ENCODE measurements at places on chromosomes 12 and 14.

DNA sequence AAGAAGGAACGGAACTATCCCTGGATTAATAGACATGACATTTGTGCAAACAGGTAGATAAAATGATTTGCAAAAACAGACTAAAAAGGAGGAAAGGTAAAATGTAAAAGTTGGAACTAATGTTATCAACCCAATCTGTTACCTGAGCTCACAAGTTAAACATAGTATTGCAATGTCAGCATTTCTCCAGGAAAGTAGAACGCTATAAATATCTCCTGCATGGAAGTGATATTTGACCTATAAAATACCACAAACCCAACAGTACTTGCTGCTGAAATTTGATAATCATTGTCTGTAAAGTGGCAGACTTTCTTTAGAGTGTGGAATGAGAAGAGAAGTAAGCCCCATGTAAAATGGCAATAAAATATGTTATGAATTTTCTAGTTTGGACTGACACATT is 1435.7 kb downstream of the LRFN5 start:
- no peak for ATAC-seq

- ATAC-seq: peak; percentile 61
Measured at GRCh38 chr12:62720661-62721330, 214.2 kb downstream of the PPM1H start.

DNA sequence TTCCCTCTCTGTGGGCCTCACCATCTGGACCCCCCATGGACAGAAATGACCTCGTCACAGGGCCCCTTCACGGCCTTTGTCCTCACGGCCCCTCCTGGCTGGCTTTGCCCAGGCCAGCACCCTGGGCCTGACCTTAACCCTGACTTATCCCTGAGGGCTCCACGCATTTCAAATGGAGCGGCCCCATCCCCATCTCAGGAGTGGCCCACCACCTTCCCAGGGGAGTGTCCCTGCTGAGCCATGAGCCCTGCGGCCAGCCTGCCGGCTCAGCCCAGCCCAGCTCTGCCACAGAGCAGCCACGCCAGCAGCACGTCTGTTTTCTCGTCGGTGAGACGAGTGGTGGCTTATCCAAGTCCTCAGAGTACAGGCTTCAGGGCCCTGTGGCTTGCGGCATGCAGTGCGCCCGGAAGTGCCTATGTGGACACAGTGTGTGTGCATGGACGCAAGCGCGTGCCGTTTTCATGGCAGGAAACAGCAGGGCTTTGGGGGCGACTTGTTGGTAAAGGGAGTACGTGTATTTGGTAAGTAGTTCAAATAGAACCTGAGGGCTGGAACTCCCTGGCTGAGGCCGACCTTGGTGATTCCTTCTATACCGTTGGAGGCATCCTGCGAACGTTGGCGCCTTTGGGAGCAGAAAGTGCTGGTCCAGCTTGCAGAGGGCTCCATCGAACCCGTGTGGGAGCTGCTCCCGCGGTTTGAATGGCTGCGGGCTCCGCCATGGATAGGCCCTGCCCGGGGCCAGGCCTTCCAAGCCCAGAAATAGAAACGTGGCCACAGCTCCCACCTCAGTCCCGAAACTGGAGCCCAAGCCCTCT is 52.1 kb downstream of the LRCOL1 start:
- no peak for ATAC-seq

- ATAC-seq: peak; percentile 38
Measured at GRCh38 chr14:31926652-31927347, 150.3 kb upstream of the ARHGAP5 start.

- ATAC-seq: no peak
Measured at GRCh38 chr12:44873898-44874297, 2.2 kb downstream of the NELL2 start.

DNA sequence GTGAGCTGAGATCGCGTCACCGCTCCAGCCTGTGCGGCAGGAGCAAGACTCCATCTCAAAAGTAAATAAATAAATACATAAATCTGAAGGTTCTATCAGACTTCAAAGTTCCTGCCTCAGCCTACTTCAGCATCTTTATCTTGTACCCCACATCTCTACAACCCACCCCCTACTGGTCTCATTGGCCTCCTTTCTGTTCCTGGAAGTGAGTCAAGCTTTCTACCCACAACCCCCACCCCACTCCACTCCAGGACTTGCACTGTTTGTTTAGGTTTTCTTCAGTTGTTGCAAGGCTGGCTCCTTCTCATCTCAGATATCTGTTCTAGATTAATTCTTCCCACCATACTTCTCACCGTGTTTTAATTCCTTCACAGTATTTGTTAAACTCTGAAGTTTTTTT is 714 bp upstream of the PSMC6 start:
- no peak for ATAC-seq

DNA sequence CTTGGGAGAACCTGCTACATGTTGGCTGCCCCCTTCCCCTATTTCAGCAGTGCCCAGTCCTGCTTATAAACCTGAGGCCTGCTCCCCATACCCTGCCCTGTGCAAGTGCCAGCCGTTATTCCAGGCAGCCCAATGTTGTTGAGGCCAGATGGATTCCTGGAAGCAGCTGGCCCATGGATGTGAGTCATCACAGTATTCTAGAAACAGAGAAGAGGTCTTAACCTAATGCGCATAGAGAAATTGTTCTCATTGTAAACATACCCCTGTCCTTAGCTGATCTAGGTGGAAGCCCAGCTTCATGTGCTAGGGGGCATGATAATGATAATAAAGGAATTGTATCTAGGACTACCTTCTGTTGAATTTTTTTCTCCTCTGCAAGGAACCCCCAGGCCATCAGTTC is 69.7 kb downstream of the TSPAN11 start:
- peak; percentile 90 for ATAC-seq

GRCh38 chr12:46669720-46670119 is 156.1 kb downstream of the SLC38A4 start:
- no peak for ATAC-seq

GRCh38 chr14:55388160-55388559 is 23.5 kb downstream of the ATG14 start:
- ATAC-seq: peak; percentile 36

DNA sequence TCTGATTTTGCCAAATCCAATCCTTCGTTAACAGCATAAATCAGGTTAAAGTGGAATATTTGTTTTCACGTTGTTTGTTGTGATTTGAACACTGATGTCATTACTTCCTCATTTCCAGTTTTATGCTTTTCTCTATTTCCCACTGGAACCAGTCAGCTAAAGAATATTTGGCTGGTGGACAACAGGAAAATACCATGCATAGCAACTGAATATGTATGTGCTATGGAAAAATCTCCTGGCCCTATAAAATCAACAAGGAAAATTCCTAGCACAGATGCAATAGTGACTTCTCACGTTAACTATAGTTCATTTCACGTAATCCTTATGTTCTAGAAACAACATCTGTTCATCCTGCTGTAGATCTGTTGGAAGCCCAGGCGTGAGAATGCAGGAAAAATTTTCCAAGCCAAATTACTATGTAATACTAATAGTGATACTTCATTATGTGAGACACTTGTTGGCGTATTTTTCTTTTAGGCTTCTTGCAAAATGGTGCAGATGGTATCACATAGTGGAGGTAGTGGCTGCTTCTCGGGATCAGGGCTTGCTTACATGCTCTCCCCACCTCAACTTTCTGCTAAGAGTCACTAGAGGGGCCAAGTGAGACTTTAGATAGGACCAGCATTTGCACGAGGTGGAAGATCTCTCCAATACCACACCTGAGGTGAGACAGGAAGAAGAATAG is 86.3 kb upstream of the USP44 start:
- peak; percentile 40 for ATAC-seq

Measured in motor neuron (in vitro differentiated cells).